ENCODE measurements at places on chromosomes 7 and 10.
A peak's percentile ranks its signal among the peaks of the same experiment; 100 is the strongest.

DNA sequence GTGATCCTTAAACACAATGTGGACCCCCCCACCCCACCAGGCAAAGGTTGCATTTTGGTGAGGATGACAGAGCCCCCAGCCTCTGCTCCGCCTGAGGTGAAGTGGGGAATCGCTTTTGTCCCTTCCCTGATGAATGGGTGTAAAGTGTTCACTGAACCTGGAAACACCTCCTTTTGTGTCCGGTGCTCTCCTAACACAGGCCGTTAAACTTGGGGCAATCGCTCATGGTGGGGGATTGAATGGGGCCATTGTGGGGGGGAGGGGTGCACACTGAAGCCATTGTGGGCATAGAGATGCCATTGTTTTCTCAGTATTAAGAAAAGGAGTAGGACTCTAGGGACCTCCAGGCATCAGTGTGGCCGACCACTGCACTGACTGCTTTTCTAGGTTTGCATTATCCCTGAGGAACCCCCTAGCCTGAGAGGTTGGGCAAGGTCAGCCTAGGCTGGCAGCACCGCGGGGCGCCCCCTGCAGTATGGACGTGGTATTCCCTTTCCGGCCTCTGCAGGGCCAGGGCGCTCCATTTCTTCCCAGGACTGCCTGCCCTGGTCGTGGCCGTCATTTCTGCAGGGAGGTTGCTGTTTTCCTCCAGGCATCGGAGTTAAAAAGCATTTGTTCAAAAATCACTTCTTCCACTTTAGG lies 158.3 kb downstream of the TCF7L2 start:
- DNase-seq: peak; percentile 28

DNA sequence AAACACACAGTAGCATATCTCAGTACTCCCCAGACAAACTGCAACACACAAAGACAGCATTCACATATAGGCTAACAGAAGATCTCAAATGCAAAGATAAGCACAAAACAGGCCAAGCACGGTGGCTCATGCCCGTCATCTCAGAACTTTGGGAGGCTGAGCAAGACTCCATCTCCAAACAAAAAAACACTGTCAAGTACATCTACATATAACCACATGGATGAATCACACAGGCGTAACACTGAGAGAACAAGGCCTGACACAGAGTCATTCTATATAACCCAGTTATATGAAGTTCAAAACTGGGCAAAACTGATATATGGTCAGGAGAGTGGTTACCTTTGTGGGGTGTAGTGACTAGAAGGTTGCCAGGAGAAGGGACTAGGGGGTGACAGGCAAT lies 506.4 kb downstream of the KCNMA1 start:
- no peak for DNase-seq

- no peak for DNase-seq
Measured at GRCh38 chr10:121662945-121663917, 65.0 kb upstream of the FGFR2 start.

DNA sequence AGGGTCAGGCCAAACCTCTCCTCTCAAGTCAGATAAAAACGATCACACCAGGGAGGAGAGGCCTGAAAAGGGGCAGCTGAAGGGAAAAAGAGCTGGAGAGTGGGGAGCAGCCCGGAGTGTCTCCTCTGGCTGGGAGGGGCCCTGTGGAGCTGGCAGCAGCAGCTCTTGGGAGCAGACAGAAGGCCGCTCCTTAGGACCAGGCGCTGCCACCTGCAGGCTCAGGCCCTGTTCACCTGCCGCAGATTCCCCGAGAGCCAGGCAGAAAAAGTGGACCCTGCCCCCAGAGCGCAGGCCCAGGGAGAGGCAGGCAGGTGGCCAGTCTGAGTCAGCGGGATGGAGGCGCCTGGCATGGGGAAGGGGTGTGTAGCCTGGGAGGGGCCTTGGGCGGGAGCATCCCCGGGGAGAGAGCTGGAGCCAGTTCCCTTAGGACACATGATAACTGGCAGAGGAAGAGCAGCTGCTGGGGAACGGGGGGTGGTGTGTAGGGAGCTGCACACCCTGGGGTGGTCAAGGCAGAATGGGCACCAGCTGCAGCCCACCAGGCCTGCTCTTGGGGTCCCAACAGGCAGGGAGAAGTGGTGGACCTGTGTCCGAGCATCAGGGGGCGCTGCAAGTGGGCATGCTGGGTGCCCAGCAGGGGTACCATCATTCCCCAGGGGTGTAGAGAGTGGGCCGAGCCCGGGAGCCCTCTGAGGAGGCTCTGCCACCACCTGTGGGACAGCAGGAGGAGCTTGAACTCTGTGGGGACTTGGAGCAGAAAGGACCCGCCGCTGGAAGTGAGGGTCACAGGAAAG lies 177.2 kb upstream of the RHEB start:
- DNase-seq: no peak

DNA sequence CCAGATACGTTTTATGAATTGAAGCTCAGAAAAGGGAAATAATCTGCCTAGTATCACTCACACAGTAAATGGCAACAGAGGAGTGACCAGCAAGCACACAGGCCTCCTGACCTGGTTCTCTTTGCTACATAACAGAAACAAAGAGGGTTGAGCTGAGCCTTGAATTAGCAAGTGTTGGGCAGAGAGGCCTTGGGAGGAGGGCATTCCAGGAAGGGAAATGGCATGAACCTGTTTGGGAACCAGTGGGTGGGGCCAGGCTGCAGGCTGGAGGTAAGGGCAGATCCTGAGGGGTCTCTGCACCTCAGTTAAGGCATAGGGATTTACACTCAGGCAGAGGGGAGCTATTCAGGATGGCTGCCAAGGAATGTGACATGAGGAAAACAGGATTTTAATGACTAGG lies 24.8 kb upstream of the CYCS start:
- no peak for DNase-seq

GRCh38 chr7:159008417-159008816 lies 136.2 kb downstream of the VIPR2 start:
- DNase-seq: no peak

DNA sequence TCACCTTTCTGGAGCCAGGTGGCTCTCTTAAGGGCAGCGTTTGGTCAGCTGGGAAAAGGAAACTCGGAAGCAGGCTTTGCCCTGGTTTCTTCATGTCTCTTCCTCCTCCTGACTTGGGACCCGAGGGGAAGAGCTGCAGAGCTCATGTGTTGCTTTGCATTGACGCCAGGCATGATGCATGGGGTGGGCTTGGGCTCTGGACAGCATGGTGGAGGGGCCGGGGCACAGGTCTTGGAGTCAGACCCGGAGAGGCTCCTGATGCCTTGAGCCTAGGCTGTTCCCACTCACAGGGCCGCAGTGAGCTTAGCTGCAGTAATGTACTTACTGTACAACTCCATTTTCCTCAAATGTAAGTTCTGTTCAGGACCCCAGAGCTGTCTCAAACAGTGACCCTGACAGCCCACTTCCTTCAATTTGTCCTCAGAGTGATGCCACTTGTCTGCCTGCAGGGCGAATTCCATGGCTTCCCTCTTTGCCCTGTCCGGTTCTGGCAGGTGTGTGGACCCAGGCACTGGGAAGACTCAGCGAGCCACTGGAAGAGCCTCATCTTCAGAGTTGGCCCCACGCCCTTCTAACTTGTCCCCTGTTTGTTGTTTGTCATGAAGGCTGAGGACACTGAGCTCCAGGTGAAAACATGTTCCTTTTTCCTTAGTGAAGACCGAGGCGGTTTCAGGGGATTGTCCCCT lies 50.2 kb downstream of the ZNF467 start:
- no peak for DNase-seq

GRCh38 chr7:148398844-148399365 lies 191.7 kb upstream of the C7orf33 start:
- DNase-seq: no peak

GRCh38 chr10:49609006-49609282 lies 1.2 kb upstream of the SLC18A3 start:
- DNase-seq: no peak

DNA sequence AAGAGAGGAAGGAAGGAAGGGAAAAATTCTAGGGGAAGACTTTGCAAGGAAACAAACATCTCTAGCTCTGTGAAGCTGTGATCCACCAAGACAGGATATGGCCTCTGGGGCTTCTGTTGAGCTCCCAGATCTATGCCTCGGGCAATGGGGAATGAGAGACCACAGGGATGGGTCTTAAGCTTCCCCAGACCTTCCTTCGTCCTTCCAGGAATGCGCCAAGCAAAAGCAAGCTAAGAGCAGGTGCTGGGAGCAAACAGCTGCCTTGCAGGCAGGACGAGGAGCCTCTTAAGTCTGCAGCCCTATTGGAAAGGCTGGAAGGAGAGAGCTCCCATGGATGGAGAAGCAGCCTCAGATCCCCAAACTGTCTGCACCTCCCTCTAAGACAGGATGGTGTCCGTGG lies 21.9 kb upstream of the ELN start:
- DNase-seq: no peak

DNA sequence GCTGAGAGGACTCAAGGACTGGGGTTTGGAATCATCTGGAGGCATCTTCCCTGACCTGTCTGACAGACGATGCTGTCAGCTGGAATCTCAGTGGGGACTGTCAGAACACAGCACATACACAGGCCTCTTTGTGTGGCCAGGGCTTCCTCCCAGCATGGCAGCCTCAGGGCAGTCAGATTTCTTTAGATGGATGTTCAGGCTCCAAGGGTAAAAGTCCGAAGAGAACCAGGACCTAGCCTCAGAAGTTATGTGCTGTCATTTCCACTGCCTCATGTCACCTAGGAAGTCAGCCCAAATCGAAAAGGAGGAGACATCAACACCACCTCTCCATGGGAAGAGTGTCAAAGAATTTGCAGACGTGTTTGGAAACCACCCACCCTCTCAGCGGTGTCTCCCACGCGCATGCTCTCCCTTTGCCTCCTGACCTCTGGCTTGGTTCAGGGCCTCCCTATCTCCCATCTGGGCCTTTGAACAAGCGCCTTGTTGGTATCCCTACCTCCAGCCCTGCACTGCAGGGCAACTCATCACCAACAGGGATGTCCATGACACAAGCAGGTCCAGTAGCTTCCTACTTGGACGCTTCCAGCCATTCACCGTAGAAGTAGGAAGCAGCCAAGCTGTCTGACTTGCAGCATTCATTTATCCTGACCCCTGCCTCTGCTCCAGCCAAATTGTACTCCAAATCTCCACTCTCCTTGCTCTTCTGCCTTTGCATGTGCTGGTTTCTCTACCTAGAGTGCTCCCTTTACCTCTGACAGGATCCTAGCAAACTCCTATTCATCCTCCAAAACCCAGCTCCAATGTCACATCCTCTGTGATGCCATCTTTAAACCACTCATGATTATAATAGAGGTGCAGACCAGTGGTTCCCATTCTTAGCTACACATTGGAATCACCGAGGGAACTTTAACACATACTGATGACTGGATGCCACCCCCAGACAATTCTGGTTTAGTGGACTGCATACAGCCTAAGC lies 121.6 kb downstream of the OAT start:
- no peak for DNase-seq

GRCh38 chr10:110160522-110160921 lies 46.9 kb upstream of the MXI1 start:
- no peak for DNase-seq

- no peak for DNase-seq
Measured at GRCh38 chr7:68893411-68893810, 704.9 kb upstream of the AUTS2 start.

DNA sequence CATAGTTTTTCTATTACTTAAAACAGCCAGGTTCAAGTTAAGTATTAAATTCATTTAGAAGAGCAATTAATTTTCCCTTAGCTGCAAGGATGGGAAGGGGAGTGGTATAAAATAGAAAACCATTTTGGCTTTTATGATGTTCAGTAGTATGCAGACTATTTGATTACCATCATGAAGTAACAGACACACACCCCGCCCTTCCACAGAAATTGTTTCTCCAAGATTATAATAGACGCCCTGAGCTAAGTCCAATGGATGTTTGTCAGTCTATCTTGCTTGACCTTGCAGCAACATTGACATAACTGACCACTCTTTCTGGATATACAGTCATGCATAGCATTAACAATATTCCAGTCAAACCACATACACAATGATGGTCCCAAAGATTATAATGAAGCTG lies 42.3 kb downstream of the CPEB3 start:
- DNase-seq: no peak

- DNase-seq: no peak
Measured at GRCh38 chr7:128398841-128399135, 11.0 kb downstream of the IMPDH1 start.

GRCh38 chr10:71568896-71569492 lies 150.6 kb downstream of the C10orf105 start:
- DNase-seq: no peak

DNA sequence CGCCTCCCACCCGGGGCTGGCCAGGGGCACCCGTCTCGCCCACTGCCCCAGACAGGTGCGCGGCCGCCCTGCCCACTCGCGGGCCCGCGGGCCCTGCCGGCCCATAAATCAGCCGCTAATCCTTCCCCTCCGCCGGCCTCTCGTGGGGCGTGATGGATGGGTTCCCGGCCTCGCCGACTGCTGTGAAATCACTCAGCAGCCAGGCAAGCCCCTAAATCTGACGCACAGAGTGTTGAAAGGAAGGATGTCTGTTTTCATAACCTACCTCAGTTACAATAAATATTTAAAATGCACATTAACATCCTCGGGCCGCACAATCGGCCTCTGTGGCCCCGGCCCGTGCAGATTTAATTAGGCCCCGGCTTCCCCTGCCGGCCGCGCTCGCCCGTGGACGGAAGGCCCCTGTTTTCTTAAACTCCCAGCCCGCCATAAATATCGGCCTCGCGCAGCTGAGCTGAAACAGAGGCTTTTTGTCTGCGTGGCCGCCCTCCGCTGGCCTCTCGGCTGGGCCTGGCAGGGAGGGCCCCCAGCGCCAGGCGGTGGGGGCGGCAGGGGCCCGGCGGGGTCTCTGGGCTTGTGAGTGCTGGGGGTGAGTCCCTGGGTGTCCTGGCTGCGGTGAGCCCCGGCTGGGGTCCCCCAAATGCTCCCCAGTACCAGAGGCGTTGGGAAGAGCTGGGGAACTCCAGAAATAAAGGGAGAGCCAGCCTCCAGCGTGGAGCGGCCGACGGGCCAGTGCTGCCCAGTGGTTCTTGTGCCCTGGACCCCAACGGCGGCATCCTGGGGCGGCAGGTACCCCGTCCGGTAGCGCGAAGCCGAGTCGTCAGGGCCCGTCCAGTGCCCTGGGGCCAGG lies 90.7 kb downstream of the UNCX start:
- no peak for DNase-seq

DNA sequence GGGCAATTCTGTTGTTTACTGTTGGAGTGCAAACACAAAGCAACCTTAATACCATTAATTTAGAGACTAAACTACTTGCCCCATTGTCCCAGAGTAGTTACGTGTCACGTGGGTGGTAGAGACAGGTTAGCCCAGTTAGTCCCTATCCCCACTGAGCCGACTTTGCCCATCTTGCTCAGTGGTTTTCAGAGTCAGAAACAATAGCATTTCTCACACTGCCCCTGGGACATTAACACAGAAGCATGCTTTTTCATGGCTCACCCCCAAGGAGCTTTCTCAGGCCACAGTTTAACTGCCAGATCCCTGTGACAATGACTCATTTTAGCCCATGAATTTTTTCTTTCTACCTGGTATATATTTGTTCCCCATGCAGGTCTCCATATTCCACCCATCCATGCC lies 271.0 kb downstream of the POU6F2 start:
- DNase-seq: no peak

GRCh38 chr10:75722609-75723008 lies 291.2 kb downstream of the LRMDA start:
- no peak for DNase-seq

DNA sequence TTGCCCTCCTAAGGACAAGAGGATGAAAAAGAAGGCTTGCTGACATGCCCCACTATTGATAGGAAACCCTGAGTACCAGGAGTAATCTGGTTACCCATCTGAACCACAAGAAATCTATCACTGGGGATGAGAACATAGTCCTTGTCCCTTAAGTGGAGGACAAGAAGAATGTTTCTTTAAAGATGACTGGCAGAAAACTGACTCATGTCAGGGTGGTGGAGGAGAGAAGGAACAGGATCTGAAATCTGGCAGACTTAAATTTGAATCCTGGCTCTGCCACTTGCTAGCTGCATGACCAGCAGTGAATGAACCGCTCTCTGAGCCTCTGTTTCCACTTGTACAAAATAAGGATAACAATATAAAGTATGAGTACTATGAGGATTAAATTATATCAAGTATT lies 38.9 kb upstream of the XPNPEP1 start:
- no peak for DNase-seq

All from C1 segment of cervical spinal cord (tissue), 14 donors.